Fibroblast of skin of right quadriceps (primary cell): ENCODE measurements at places on chromosomes 3 and 15.
A peak's percentile ranks its signal among the peaks of the same experiment; 100 is the strongest.

GRCh38 chr3:135868801-135869200, 96.7 kb upstream of the PPP2R3A start:
- no peak for DNase-seq

DNA sequence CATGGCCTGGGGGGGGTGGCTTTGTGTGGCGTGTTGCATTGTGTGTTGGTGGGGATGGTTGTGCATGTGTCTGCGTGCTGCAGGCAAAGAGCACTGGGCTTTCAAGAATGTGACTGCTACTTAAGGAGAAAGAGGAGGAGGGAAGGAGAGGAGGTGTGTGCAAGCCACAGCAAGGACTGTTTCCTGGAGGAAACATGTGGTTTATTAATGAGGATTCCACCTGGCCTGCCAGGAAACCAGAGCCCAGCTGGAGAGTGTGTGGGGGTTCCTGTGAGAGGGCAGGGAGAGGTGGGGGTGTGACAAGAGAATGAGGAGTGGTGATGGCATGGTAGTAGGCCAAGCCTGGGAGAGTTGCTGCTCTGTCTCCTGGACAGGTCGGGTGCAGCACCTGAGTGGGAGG, 258.1 kb upstream of the ROPN1 start:
- no peak for DNase-seq

GRCh38 chr3:52128118-52128683, 26.0 kb downstream of the POC1A start:
- peak; percentile 46 for DNase-seq

- DNase-seq, result no peak
Measured at GRCh38 chr3:135736740-135737139, 228.8 kb upstream of the PPP2R3A start.

DNA sequence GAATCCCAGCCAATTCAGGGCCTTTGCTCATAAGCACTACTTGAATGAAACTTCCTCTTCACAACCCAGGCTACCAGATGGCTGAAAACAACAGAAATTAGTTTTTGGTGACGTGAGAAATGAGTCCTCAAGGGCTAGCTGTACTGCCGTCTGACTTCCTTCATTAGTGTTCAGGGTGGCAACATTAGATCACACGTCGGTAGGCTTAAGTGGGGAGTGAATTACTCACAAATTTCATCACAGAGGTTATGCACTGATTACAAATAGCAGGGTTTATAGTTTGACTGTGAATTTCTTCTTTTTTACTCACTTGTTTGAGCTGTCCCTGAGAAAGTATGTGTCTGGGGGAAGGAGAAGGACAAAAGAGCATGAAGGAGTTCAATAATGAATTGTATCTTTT, 397.2 kb downstream of the GAP43 start:
- DNase-seq, result peak; percentile 74

- DNase-seq, result peak; percentile 63
Measured at GRCh38 chr15:70794596-70795310, 31.4 kb upstream of the UACA start.

DNA sequence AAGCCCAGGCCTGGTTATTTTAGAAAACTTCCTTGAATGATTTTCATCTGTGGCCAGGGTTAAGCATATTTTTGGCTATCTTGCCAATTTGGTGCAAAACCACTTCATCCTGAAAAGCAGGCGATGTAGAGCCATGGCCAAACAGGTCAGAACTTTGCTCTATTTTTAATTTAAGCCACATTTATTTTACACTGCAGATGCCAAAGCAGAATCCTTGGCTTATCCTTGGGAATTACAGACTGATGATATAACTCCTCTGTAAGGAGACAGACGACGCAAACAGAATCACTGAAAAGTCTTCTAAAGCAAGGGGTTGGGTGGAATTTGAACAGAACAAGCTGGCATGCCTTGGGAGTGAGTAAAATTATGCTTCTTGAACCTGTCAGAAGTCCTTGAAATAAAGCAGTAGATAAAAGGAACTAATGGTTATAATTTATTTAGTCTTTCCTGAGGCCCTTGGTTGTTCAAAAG, 121.9 kb downstream of the CHST2 start:
- DNase-seq, result peak; percentile 37

GRCh38 chr15:101808201-101808600, 3.8 kb upstream of the OR4F15 start:
- DNase-seq, result peak; percentile 62

GRCh38 chr3:59734061-59734460, 684.2 kb upstream of the CFAP20DC start:
- DNase-seq, result no peak
